ENCODE measurements at places on chromosomes 6 and 20.
A peak's percentile ranks its signal among the peaks of the same experiment; 100 is the strongest.

DNA sequence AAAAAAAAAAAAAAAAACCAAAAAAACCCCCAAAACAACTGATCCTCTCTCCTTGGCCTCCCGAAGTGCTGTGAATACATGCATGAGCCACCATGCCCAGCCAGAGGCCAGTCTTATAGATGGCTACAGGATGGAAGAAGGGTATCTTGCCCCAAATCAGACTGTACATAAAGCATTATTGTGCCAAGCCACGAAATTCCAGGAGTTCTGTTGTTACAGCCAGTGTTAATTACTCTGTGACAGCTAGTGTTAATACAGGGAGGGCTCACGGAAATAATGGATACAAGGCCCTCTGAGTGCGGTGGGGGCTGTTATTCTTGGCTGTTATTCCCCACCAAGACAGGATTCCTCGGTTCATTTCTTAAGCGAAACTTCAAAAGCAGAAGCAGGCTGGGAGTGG is 1.4 kb upstream of the CLPSL2 start:
- DNase-seq = no peak

DNA sequence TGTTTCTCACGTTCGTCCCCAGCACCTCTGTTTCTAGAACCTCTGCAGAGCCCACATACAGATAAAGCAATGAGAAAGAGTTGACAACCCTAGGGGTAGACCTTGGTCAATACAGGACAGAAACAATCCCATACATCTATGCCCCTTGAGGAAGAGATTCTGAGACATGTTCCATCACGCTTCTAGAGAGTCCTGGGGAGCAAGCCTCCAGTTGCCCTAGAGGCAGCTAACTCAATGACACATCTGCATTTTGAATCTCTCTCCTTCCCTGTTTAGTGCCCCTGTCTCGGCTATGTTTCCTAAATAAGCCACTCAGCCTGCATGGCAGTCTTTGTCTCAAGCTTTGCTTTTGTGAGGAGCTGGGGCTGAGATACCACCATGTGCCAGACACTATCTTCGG is 435.3 kb downstream of the CD83 start:
- no peak for DNase-seq

GRCh38 chr6:147579667-147580066 is 71.2 kb downstream of the SAMD5 start:
- no peak for DNase-seq

DNA sequence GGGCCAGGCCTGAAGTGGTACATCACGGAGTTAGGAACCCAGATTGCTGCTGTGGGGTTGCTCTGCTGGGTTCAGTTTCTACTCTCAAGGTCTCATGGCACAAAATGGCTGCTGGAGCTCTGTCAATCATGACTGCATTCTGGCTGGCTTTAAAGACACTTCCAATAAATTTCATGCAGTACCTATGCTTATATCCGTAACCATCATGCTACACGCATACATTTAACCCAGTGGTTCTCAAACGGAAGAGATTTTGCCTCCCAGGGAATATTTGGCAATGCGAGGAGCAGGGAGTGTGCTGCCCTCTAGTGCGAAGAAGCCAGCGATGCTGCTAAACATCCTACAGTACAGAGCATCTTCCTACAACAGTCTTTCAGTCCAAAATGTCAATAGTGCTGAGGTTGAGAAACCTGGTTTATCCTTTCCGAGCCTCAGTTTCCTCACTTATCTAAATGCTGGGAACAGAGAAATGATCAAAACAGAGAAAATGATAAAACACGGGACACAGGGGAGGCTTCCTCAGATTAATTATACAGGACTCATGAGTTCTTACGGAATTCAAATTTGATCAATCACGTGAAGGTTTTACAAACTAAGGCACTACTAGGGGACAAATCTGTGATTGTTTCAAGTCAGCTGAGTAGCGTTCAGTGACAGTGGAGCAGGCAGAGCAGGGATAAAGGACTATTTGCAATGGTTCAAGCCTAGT is 9.6 kb upstream of the SLC2A10 start:
- peak; percentile 65 for DNase-seq

- DNase-seq = no peak
Measured at GRCh38 chr20:44212792-44213191, 2.2 kb upstream of the OSER1 start.

- DNase-seq = no peak
Measured at GRCh38 chr6:3412779-3413500, 43.9 kb downstream of the SLC22A23 start.

- no peak for DNase-seq
Measured at GRCh38 chr20:24734139-24734538, 214.9 kb upstream of the CST7 start.

DNA sequence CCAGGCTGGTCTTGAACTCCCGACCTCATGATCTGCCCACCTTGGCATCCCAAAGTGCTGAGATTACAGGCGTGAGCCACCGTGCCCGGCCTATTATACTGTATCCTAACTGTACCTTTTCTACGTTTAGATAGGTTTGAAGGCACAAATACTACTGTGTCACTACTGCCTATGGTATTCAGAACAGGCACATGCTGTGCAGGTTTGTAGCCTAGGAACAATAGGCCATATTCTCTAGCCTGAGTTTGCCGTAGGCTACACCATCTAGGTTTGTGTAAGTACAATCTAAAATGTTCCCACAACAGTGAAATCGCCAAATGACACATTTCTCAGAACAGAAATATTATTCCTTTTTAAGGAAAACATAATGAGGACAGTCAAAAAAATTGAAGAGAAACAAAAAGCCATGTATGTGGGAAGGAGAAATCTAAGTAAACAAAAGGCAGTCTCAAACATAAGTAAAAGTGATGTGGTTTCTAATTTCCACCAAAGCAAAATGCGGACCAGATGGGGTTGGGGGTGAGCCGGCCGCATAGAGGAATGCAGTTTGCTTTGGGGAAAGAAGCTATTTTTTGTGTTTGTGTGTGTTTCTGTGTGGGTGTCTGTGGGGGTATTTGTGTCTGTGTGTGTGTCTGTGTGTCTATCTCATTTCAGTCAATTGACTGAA is 192.6 kb upstream of the SALL4 start:
- DNase-seq = no peak

DNA sequence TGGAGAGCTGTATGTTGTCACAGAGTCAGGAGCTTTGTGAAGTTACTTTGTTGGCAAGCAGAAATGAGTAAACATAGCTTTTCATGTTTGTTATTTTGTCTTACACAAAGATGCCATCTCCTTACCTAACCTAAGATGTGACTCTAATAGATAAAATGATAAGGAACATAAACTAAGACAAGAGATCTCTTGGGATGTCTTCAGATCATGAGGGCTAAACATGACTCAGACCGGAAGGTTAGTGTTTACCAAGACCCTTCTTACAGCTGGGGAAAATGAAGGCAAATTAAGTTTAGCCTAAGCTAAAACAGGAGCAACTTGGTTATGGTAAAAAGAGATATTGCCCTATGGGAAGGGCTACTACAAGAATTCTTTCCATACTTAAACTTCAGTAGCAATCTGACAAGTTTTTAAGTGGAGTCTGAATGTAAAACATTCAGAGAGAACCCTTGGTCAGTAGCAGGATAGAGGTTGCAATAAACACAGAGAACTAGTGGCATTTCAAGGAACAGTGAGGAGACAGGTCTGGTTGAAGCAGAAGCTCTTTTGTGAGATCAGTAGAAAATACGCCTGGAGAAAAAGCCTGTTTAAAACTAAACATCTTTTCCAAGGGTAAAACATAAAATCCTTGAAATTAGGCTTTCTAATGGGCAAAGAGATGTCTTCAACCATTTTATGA is 29.9 kb downstream of the SGK1 start:
- DNase-seq = peak; percentile 43

DNA sequence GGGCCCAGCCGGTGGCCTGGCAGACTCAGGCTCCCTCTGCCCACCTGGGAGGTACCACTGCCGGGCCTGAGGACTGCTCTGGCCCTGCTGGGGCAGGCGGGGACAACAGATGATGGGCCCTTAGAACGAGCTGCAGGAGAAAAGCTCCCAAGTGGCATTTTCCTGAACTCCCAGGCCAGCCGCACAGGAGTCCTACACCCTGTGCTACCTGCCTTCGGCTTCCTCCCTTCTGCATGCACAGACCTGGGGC is 41.3 kb downstream of the DSTN start:
- DNase-seq = no peak

- no peak for DNase-seq
Measured at GRCh38 chr20:6333110-6333509, 210.3 kb upstream of the FERMT1 start.

GRCh38 chr6:44201638-44202303 is 15.0 kb upstream of the MYMX start:
- no peak for DNase-seq

DNA sequence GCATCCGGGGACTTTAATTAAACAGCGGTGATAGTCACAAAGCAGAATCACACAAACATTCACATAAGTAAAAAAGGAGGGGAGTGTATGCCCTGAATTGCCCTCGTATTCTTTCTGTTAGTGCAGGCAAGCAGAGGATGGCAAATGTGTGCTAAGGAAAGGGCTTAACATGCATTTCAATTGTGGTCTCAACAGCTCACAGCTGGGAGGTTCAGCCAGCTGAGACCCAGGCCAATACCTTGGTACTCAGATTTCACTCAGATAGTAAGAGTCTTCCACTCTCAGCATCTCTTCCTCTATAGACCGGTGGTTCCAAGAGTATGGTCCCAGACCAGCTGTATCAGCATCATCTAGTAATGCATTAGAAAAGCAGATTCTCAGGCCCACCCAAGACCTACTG is 215.1 kb downstream of the PHACTR1 start:
- no peak for DNase-seq

GRCh38 chr6:42781546-42781795 is 381 bp upstream of the BICRAL start:
- peak; percentile 34 for DNase-seq

- no peak for DNase-seq
Measured at GRCh38 chr6:142938510-142938909, 6.5 kb downstream of the HIVEP2 start.

DNA sequence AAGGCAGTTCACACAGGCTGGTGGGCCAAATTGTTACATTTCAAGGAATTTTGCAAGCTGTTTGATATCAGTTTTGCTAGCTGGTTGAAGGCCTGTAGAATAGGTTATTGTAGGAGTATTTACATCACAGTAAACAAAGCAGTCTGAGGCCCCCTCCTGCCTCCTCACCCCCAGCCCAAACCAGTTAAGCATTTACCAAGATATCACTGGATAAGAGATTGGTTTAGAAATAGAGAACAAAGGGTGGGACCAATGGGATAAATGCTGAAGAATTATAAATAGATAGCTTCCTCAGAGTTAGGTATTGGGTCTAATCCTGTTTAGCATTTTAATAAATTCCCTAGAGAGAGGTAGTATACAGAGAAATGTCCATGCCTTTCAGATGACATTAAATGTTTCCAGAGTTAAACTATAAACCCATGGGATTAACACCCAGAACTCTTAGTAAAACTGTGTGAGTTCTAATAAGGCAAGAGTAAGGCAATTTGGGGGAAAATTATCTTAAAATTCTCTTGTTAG is 2.3 kb upstream of the PHACTR2 start:
- no peak for DNase-seq

GRCh38 chr6:7691021-7691420 is 34.9 kb upstream of the BMP6 start:
- DNase-seq = no peak

DNA sequence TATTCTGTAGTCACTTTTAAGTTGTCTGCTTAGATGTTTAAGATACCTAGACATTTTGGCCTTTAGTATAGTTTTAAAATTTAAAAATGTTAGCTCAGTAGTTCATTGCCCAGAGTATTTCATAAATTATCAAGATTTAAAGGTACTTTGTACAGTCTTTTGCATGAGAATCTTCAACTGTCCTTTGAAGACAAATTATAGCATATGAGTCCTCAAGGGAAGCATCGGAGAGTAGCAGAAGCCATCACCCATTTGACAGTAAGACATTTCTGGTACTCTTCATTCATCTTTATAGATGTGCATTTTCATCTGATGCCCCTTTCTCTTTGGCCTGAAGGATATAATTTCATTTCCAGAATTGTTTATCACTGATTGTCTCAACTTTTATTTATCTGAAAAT is 89.5 kb downstream of the NCOA3 start:
- DNase-seq = no peak

GRCh38 chr20:8449123-8449522 is 317.1 kb downstream of the PLCB1 start:
- DNase-seq = peak; percentile 27

- DNase-seq = no peak
Measured at GRCh38 chr20:46622165-46622564, 29.1 kb downstream of the SLC13A3 start.

DNA sequence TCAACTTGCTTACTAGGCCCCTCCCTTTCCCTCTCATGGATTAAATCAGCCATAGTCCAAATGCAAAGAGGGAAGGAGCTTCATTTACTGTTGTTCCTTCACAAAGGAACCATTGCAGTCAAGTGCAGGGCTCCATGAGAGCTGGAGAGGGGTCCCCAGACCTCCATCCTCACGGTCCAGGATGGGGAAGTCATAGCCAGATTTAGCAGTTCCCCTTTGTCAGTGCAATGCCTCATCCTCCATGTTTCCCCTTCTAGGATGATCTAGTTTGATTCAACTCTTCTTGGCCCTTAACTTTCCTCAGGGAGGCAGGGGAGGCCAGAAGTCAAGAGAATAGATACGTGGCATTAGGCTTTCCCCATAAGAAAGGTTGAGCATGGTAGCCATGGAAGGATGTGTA is 66.5 kb upstream of the FUCA2 start:
- DNase-seq = no peak

DNA sequence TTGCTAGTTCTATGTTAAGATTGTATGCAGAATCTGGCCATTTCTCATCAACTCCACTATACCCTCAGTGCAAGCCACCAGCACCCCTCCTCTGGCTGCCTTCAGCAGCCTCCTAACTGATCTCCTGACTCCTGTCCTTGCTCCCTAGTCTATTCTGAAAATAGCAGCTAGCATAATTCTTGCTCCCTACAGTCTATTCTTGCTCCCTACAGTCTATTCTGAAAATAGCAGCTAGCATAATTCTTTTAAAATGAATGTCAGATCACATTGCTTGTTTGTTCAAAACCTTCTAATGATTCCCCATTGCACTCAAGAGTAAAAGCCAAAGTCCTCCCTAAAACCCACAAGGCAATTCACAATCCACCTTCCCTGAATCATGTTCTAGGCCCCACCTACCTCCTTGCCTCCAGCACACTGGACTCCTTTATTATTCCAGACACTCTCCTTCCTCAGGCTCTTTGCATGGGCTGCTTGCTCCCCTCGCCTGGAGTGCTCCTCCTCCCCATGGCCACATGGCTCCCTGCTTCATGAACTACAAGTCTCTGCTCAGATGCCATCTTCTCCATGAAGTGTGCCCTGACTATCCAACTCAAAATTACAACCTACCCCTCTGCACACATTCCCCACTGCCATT is 164.2 kb upstream of the TNFAIP3 start:
- no peak for DNase-seq

- DNase-seq = peak; percentile 53
Measured at GRCh38 chr20:48186447-48186846, 401.2 kb upstream of the SULF2 start.

GRCh38 chr6:24060982-24061754 is 64.8 kb upstream of the NRSN1 start:
- DNase-seq = no peak
